ENCODE measurements at places on chromosomes 2 and 18.

DNA sequence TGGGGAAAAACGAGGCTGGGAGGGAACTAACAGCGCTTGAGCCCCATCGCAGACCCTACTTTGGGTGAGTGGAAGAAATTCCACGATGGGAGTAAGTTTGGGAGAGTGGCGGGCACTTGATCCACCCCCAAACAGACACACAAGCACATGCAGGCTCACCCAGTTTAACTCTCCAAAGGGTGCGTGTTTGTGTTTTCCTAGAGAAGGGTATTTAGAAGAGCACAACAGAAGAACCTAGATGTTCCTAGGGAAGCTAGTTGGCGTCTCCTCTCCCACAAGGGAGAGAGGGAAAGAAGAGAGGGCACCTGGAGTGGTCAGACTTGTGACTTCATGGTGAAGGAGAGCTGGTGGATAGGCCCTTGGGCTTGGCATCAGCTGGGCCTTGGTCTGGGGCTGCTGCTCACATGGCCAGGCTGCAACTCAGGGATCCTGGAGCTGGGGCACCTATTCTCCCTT lies 3.2 kb downstream of the GATA6 start:
- no peak for DNase-seq

- no peak for DNase-seq
Measured at GRCh38 chr2:224689539-224689938, 26.6 kb downstream of the CCDC195 start.

DNA sequence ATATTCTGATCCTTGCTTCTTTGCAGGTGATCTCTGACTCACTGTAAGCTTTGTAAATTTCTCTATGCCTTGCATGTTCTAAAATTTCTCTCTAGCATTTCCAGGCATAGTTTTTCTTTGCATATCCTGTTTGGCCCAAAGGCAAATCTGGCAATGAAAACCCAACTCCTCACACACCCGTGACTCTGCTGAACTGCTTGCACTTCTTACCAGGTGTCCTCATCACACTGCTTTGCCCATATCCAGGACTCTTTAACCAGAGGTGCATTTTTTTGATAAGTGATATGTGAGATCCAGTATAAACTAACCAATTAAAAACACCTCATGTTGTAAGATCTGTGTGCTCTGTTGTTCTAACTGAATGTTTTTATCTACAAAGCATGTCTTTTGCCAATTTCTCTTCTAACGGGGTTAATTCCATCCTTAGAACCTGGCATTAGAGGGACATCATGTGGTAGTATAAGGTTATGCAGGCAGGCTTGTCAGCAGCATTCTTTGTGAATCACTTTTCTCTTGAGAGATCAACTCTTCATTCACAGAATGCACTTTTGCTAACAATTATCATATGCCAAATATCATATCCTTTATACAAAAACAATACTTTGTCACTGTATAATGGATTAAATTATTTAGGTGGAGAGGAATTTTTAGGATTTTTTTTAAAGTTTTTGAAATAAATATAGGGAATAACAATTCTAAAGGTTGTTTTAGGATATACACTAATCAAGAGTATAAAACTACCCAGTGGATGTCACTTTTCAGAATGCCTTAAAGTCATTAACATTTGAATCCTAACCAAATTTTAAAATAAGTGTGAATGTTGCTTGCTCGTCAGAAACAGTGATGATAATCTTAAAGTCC lies 20.8 kb upstream of the TMX3 start:
- DNase-seq = no peak

DNA sequence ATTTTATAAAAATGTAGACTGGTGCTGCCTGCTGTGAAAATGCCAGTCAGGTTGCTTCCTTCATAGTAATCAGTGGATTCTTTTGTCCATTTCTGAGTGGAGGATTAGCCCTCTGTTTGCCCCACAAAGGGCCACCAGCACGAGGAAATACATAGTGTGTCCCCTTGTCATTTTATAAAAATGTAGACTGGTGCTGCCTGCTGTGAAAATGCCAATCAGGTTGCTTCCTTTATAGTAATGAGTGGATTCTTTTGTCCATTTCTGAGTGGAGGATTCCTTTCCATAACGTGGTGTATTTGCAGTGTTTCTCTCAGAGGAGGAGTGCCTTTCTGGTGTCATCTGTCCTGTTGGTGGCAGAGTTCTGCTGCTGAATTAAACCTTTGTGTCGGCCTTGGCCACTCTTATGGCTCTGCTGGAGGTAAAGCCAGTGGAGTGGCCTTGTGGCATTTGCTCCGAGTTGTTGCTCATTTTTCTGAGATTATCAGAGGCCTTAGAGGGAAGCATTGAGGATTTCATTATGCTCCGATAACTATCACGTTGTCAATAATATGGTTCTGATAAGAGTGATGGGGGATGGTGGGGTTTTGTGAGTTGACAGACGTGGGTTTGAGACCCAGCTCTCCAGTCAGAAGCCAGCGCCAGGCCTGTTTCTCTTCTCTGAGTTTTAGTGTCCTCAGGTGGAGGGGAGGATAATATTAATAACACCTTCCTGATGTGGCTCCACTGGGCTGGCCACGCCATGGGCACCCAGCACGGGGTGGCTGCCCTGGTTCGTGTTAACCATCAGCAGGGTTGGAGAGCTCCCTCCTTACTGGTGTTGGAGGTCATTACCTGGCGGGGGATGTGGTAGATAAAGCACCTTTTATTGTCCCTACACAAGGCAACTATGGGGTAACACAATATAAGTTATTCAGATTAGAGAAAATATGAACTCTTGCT lies 96.6 kb downstream of the NEDD4L start:
- DNase-seq = no peak
